Karpas-422 (cell line): ENCODE measurements at places on chromosomes 16 and 17. TPM values are rescaled to one million over a fixed set of nuclear protein-coding genes. Genes with fewer than 3 reads are reported as not detected.

Gene AIPL1
- total RNA-seq = not detected in 2 replicates

Gene TVP23A
- not detected in 2 replicates for total RNA-seq

Gene MEOX1
- not detected in 2 replicates for total RNA-seq

Gene TBC1D3
- total RNA-seq = 2.1 and 2.8 TPM in 2 replicates

Gene ZNF75A
- total RNA-seq = 22.0 and 26.1 TPM in 2 replicates

Gene CCDC78
- total RNA-seq = 29.4 and 110 TPM in 2 replicates

Gene GPR142
- not detected in 2 replicates for total RNA-seq

Gene SGSH
- total RNA-seq = 13.6 and 16.0 TPM in 2 replicates

Gene TANC2
- 4.9 and 17.7 TPM in 2 replicates for total RNA-seq

Gene ZMYND15
- total RNA-seq = not detected in 2 replicates

Gene OR1A1
- not detected in 2 replicates for total RNA-seq

Gene MYO15A
- total RNA-seq = 0.11 and 1.3 TPM in 2 replicates

Gene COX6A2
- not detected in 2 replicates for total RNA-seq

Gene ANKRD40CL
- total RNA-seq = not detected in 2 replicates

Gene SBK1
- total RNA-seq = 0.07 TPM in 2 replicates

Gene FOXF1
- not detected in 2 replicates for total RNA-seq

Gene ADAP2
- total RNA-seq = 3.3 and 5.0 TPM in 2 replicates

Gene HBQ1
- total RNA-seq = not detected in 2 replicates

Gene MYADML2
- total RNA-seq = not detected in 2 replicates

Gene SSTR5
- not detected in 2 replicates for total RNA-seq

Gene BAHCC1
- not detected in 2 replicates for total RNA-seq

Gene EXOC3L1
- not detected in 2 replicates for total RNA-seq

Gene SLC13A2
- not detected in 2 replicates for total RNA-seq

Gene PIRT
- not detected in 2 replicates for total RNA-seq

Gene ASGR1
- total RNA-seq = 1.2 TPM in 1 of 2 replicates, not detected in the other
